ENCODE measurements at places on chromosomes 7 and 10.

DNA sequence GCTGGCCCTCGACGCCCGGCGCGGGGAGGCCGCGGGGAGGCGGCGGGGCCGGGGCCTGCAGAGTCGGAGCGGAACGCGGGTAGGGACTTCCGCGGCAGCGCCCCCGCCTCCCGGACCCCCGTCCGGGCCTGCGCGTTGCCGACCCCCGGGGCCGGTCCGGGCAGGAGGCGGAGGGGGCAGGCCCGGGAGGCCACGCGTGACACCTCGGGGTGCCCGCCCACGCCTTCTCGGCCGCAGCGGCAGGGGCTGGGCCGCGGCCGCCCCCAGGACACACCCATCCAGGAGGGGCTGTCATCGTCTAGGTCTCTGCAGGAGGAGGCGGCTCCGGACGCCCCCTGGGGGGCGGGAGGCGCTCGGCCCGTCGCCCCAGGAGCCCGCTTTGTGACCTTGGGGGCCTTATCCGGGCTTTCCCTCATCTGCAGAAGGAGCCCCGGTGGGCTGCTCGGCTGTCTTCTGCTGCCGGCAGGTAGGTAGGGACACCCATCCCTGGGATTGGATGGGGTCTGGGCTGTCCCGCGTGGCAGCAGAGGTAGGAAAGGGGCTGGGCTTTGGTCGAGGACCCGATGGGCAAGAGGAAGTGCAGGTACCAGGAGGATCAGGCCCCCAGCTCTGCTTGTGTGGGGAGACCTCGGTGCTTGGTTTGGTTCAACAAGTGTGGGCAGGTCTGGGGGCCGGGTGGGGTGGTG is 569 bp downstream of the ZNF316 start:
- no peak for DNase-seq

DNA sequence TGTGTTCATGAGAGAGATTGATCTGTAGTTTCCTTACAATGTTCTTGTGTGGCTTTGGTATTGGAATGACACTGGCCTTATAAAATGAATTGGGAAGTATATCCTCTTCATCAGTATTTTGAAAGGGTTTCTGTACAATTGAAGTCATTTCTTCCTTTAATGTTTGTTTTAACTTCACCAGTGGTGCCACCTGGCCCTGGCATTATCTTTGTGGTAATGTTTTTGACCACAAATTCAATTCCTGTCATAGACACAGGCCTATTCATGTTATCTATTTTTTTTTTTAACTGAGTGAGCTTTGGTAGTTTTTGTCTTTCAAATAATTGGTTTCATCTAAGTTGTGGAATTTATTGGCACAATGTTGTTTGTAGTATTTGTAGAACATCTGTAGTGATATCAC is 127.7 kb downstream of the CDK14 start:
- no peak for DNase-seq

DNA sequence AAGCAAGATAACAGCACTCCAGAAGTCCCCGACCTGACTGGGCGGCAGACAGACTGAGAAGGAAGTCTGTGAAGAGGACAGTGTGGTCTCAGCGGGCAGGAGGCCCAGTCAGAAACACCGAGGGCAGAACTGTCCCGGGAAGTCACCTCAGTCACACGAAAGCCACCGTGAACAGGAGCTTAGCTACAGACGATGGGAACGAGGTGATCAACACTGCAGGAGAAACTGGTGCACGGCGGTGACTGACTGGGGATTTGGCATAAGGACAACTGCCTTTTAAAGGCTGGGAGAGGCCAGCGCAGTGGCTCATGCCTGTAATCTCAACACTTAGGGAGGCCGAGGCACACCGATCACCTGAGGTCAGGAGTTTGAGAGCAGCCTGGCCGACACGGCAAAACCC is 217.8 kb downstream of the PTPRN2 start:
- no peak for DNase-seq

GRCh38 chr10:130190737-130191115 is 54.5 kb downstream of the GLRX3 start:
- no peak for DNase-seq

- DNase-seq, result peak; percentile 69
These were observed at the start of gene SEMA3D for GRCh38 chr7:85186521-85187241. Gene SEMA3D, minus strand, starts transcription at chr7:85187056. Its CDS starts 65,165 bp downstream, at chr7:85121891.

Data from putamen (tissue), 1 donor.